ENCODE measurements at places on chromosomes 4 and X. TPM values are rescaled to one million over a fixed set of nuclear protein-coding genes. Genes with fewer than 3 reads are reported as not detected.

Gene TEX13D
- total RNA-seq = not detected

Gene KLB
- total RNA-seq = 0.08 TPM

Gene ASMT
- total RNA-seq = not detected

Gene OTUD6A
- total RNA-seq = not detected

Gene RADX
- total RNA-seq = 2.8 TPM
